PC-9 (cell line): ENCODE measurements at places on chromosomes 7 and 10. TPM values are rescaled to one million over a fixed set of nuclear protein-coding genes. Genes with fewer than 3 reads are reported as not detected.

DNA sequence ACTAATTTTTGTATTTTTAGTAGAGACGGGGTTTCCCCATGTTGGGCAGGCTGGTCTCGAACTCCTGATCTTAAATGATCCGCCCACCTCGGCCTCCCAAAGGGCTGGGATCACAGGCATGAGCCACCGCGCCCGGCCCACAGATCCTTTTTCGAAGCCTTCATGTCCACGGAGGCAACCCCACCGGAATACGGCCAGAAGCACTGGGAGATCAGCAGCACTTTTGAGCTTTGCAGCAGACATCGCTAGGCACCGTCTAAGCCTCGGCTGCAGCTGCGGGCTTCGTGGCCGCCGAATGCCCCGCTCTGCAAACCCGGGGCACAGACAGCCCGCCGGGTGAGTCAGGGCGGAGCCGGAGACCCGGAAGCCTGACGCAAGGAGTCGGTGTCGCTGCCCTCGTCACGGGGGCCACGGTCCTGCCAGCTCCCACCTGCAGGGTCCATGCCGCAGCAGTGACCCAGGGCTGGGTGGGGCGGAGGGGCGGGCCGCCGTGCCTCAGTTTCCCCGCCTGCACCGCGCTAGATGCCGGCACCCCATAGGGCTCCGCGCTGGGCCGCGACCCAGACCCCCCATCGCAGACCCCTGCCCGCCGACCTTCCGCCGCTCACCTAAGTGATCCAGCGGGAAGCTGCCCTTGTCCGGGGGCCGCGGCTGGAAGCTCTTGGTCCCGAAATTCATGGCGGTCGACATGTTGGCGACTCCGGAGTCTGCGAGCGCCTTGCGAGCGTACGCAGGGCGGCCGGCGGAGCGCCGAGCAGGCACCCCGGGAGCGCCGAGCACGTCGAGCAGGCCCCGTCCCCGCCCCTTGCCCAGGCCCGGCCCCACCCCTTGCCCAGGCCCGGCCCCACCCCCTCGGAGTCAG is at the start of gene COX19:
Gene COX19, minus strand, starts transcription at position 730 of the 862 bp plus-strand sequence. Its CDS starts 40 bp downstream, at position 690.
- DNase-seq = peak; percentile 70
- peaks cover 18% of the 10 kb centered on the region; the same call in 1 of the 2 replicates for H3K4me1 ChIP-seq
- H3K36me3 ChIP-seq = peaks cover 21% of the 10 kb centered on the region

The CLDN15 gene
- total RNA-seq = 16.0 and 17.2 TPM in 2 replicates

GRCh38 chr7:71229148-71229547 is 97.2 kb downstream of the GALNT17 start:
- H3K4me3 ChIP-seq = no peak overlapping the region
- no peaks in the 10 kb centered on the region for H3K36me3 ChIP-seq
- peaks cover 17% of the 10 kb centered on the region for H3K27me3 ChIP-seq

The TMEM229A gene
- total RNA-seq = not detected in 2 replicates

- no peaks in the 10 kb centered on the region for H3K4me1 ChIP-seq
- no peaks in the 10 kb centered on the region for H3K27me3 ChIP-seq
- DNase-seq = no peak
- H3K36me3 ChIP-seq = no peaks in the 10 kb centered on the region
- H3K4me3 ChIP-seq = no peak overlapping the region
- no peak overlapping the region for H3K27ac ChIP-seq
These were observed 143.5 kb downstream of the PIP4K2A start for GRCh38 chr10:22570733-22571430.

The MALRD1 gene
- total RNA-seq = not detected in 2 replicates

GRCh38 chr10:125709553-125710474 is 9.7 kb upstream of the EDRF1 start:
- H3K4me1 ChIP-seq = 0 out of 2 replicates have a peak, but pooled peaks cover 7% of the 10 kb centered on the region
- H3K36me3 ChIP-seq = no peaks in the 10 kb centered on the region
- DNase-seq = no peak
- no peaks in the 10 kb centered on the region for H3K27me3 ChIP-seq
- no peak overlapping the region for H3K4me3 ChIP-seq

The CUL2 gene
- 24.7 and 31.5 TPM in 2 replicates for total RNA-seq

DNA sequence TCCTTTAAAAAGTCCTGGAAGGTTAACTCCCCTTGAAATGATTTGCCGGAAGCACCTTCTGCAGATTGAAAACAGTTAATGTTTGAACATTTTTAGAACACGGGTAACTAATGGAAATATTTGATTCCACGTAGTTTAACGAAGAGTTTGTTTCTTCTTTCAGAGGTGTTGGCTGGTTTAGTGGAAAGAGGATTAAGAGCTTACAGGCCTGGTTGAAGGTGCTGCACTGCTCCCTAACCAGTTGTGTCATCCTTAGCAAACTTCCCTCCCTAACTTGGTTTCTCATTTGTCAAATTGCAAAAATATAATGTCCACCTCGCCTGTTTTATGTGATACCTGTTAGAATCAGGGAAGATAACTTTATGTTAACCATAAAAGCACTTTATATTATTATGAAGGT is 243.0 kb upstream of the FZD8 start:
- no peaks in the 10 kb centered on the region for H3K4me1 ChIP-seq
- H3K36me3 ChIP-seq = no peaks in the 10 kb centered on the region
- no peak overlapping the region for H3K27ac ChIP-seq

The IFIT2 gene
- total RNA-seq = 3.6 and 4.4 TPM in 2 replicates

The HGF gene
- total RNA-seq = not detected in 2 replicates

DNA sequence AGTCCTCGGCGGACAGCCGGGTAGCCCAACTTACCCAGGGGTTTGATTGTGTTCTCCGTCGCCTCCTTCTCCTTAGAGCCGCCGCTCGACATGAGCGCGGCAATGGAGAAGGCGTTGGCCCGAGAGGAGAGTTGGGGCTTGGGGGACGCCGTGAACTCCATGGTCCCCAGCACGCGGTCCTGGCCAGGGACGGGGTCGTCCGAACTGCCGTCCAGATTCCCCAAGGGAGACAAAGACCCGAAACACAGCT is 515 bp downstream of the TBX20 start:
- no peak overlapping the region for H3K4me3 ChIP-seq
- no peak for DNase-seq
- no peaks in the 10 kb centered on the region for H3K36me3 ChIP-seq
- no peaks in the 10 kb centered on the region for H3K27me3 ChIP-seq

DNA sequence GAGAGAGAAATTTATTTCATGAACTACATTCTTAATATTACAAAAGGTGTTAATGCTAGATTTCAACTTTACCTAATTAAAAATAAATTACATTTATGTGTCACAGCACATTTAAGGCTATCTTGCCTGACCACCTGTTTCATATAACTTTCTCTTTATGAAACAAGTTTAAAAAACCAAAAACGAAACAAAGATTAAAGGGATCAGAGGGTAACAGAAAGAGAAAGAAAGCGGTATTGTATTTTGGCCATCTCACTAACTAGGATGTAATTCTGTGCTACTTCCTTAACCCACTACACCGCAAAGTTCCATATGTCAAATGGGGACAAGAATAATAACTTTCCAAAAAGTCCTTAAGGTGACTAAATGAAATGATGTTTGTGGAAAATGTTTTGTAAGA is 6.3 kb upstream of the RHOBTB1 start:
- H3K27ac ChIP-seq = no peak overlapping the region
- H3K27me3 ChIP-seq = no peaks in the 10 kb centered on the region
- peaks cover 15% of the 10 kb centered on the region for H3K4me1 ChIP-seq
- no peak overlapping the region for H3K4me3 ChIP-seq
- H3K36me3 ChIP-seq = no peaks in the 10 kb centered on the region
- no peak for DNase-seq

DNA sequence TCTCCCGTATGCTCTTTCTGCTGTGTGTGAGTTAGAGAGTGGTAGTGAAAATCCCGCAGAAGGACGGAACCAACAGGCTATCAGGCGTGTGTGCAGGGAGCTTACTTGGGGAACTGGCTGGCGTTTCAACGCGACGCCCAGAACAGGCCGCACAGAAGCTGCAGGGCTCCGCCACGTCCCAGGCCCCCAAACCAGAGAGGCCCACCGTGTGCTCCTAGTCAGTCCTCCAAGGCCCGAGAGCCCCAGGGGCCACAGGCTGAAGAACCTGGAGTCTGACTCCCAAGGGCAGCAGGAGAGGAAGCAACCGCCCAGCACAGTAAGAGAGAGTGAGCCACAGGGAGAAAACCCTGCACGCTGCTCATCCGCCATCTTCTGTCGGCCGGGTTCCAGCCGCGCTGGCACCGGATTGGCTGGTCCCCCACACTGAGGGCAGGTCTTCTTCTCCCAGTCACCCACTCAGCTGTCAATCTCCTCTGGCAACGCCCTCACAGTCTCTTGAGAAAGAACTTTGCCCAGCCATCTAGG is 730.6 kb upstream of the VSTM2A start:
- H3K27me3 ChIP-seq = no peaks in the 10 kb centered on the region
- H3K27ac ChIP-seq = no peak overlapping the region
- peak overlapping the region; percentile 56 for H3K4me3 ChIP-seq
- no peaks in the 10 kb centered on the region for H3K36me3 ChIP-seq
- DNase-seq = peak; percentile 88
